ENCODE measurements at places on chromosomes 5 and 9.

GRCh38 chr5:61132559-61132958 is 29.7 kb downstream of the SMIM15 start:
- DNase-seq: no peak

DNA sequence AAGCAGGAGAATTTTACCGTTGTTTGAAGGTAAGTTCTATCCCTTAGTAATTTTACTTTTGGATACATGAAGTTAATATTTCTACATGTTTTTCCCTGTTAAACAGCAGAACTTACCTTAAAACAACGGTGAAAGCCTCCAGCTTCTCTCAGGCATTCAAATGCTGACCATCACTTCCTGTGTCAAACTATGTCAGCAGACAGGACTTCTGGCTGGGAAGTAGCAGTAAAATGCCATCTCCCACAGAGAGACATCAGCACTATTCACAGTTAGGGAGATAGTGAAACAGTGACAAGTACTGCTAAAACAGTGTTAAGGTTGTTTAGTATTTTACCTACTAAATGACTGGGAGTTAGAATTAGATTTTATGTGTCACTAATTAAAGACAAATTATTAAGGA is 34.2 kb upstream of the GOLGA1 start:
- no peak for DNase-seq

DNA sequence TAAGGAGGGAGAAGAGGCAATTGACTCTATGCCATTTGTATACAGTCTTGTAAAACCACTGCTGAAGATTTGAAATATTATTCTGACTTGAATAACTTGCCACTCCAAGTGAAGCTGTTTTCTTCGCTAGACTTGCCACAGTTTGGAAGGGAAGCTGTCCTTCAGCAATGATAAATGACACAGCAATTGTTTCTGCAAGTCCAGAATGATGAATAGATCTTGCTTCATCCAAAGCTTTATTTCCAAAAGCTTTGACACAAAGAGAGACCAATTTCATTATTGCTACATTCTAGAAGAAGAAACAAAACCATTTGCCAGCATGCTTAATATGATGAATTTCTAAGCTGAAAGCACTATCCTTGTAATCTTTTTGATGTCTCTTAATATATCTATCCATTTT is 73.7 kb downstream of the ZNF366 start:
- DNase-seq: no peak

- DNase-seq: no peak
These were observed 133.5 kb downstream of the FAM114A2 start for GRCh38 chr5:153905219-153905618.

DNA sequence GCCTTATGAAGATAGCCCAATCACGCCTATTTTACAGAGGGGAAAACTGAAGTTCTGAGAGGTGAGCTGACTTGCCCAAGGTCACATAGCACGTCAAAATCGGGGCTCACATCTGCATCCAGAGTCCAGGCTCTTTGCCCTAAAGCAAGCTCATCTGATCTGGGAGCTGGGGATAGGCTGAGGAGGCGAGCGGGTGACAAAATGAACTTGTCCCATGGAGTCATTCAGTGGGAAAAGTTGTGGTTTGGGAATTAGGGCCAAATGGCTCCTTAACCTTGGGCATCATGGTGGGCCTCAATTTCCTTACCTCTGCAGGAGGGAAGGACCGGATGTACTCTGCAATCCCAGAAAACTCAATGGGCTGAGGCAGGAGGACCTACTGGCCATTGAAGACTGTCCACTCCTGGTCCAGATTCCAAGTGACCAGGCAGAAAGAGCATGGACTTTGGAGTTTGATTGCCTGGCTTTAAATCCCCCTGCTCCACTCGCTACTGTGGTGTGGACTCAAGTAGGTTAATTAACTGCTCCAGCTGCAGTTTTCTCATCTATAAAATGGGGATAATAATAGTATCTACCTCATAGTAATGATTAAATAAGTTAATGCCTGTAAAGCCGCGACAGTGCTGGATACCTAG is 160.4 kb downstream of the RGS3 start:
- no peak for DNase-seq

GRCh38 chr5:91171322-91171721 is 211.8 kb downstream of the ARRDC3 start:
- DNase-seq: no peak
